ENCODE measurements at places on chromosomes 7 and 10.

DNA sequence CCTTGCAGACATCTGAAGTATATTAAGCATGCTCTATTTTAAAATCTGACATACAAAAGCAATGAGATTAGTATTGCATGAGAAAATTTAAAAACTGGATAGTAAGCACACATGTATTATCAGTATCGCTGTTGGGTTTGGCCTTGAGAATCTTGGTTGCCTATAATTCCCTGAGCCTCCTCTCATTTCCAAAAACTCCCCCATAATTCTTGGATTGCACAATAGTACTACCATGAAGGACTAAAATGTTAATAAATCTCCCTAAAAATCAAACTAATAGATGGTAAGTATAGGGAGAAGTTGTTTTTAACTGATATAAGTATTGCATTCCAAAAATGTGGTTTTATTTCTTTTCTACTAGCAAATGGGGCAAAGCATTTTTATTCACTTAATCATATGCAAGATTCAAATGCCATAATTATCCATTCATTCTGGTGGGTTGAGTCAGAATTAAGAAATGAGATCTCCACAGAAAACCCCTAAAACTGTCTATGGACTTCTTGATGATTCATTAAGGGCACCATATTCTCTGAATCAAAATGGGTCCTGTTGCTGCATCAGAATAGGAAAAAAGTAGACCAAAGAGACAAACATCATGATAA is 10.3 kb upstream of the VIM start:
- no peak for DNase-seq

- peak; percentile 7 for DNase-seq
These were observed 110.5 kb downstream of the EBF3 start for GRCh38 chr10:129853562-129853903.

DNA sequence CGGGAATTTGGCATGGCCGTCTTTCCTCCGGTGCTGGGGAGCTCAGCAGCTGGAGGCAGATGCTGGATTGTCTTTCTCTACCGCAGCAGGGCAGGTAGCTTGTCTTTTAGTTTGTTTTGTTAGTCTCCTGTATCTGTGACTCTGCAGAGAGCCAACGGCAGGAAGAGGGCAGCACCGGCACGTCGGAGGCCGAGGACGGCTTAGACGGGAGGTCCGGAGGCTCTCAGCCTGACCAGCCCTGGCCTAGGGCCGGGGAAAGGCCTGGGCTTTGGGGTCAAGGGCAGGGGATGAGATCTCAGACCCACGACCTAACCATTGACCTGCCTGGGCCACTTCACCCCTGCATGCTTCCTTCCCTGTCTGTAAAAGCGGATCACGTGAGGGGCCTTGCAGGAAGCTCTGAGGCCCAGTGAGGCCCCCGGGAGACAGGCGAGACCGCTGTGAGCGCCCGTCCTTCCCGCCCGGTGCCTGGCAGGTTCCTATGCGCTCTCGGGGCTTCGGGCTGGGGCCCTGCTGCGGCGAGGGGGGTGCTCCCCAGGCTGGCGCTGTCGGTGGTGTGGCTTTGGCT is 72.7 kb downstream of the LHPP start:
- DNase-seq = no peak

- peak; percentile 6 for DNase-seq
These were observed 82.0 kb downstream of the BMS1 start for GRCh38 chr10:42864575-42864974.

- no peak for DNase-seq
These were observed 144.8 kb upstream of the KLF14 start for GRCh38 chr7:130878785-130879184.

DNA sequence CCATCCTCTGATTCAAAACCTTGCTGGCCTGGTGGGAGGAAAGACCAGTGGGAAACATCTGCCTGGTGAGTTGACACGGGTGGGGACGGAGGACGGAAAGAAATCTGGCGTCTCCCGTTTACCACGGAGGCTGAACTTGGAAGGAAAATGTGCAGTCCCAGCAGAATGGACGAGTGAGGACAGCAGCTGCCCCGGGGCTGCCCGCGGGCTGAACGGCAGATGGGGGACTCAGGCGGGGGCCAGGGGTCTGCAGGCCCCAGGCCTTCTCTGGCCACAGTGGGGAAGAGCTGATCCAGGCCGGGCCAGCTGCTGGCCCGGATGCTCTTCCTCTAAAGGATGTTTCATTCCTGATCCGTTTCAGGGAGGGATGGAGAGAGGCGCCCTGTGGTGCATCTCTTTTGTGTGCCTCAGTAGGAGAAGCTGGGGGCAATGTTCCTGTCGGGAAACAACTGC is 147.5 kb upstream of the CHST15 start:
- DNase-seq = no peak

- DNase-seq = peak; percentile 32
These were observed 553 bp downstream of the VDAC2 start for GRCh38 chr10:75211007-75211691.

DNA sequence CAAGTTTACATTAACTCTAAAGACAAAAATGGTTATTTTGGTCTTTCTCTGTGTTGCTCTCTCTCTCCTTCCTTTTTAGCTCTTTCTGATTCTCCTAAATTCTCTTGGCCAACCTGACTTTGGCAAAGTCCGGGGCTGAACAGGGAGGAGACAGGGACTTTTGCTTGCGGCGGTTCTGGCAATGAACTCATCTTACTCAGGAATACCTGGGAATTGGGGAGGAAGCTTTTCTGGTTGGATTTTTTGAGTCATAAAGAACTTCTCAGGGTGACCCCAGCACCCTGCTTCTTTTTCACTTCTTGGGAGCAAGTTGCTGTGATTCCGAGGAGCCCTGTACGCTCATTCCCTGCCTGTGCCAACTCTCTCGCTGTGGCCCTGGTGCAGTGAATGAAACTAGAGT is 16.0 kb downstream of the GATA3 start:
- DNase-seq = no peak

DNA sequence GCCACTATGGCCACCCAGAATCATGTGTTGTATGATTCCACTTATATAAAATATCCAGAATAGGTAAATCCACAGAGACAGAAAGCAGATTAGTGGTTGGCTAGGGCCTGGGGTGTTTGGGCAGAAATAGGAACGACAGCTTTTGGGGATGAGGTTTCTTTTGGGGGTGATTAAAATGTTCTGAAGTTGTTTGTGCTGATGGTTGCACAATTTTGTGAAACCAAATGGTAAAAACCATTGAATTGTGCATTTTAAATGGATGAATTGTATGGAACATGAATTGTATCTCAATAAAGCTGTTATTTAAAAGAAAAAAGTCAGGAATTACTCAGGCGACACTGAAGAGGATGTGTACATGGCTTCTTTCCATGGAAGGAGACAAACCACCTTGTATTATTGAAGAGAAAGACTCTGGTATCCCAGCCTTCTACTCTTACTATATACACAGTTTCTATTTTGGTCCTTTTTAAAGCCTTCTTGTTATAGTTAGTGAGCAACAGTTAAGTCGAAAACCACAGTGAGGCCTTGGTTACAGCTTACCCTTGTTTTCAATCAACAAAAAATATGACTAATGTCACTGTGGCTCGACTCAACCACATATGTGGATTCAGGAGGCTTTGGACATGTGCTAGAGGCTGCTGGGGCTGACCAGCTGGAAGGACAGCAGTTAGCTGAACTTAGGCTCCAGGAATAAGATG is 57.1 kb upstream of the KMT2E start:
- no peak for DNase-seq

DNA sequence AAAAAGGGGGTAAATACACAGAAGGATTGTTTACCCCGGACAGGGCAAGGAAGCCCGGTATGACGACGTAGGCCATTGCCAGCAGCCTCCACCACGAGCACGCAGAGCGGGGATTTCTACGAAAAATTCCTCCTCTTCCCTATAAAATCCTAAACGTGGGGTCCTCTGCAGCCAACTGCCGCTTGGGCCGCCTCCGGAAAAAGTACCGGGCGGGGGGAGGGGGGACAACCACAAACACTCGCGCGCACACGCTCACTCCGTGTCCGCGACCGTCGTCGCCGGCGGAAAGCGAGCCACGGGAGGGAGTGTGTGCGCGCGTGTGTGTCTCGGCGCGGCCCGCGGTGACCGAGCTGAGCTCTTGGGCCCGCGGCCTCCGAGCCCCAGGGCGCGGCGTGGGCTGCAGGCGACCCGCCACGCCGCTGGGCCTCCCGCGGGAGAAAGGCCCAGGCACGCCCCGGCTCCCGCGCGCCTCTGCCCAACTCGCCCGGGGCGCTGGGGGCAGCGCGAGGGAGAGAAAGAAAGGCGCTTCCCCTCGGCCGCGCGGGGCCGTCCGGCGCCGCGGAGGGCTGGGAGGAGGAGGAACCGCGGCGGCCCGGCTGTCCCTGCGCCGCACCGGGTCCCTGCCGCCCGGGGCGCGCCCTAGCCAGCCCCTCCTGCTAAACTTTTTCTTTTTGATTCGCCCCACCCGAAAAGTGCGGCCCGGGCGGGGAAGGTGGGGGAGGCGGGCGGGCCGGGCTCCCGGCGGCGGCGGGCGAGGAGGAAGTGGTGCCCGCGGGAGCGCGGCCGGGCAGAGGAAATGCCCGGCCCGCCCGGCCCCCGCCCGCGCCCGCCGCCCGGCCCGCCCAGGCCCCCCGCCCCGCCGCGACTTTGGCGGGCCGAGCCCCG is 1.5 kb downstream of the CTBP2 start:
- no peak for DNase-seq

DNA sequence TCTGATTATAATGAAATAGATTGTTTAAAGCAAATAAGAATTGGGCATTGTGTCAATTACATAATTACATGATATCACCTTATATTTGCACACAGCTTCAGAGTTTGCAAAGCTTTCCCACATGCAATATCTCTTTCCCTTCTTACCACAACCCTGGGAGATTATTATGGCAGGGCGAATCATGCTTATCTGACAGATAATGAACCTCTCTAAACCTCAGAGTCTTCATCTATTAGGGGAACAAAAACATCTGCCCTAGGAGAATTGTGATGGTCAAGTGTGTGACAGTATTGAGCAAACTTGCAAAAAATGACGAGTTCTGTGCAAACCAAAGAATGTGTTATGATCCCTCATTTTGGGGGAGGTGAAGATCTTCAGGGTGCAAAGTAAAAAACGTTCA is 90.0 kb downstream of the MYOF start:
- no peak for DNase-seq

DNA sequence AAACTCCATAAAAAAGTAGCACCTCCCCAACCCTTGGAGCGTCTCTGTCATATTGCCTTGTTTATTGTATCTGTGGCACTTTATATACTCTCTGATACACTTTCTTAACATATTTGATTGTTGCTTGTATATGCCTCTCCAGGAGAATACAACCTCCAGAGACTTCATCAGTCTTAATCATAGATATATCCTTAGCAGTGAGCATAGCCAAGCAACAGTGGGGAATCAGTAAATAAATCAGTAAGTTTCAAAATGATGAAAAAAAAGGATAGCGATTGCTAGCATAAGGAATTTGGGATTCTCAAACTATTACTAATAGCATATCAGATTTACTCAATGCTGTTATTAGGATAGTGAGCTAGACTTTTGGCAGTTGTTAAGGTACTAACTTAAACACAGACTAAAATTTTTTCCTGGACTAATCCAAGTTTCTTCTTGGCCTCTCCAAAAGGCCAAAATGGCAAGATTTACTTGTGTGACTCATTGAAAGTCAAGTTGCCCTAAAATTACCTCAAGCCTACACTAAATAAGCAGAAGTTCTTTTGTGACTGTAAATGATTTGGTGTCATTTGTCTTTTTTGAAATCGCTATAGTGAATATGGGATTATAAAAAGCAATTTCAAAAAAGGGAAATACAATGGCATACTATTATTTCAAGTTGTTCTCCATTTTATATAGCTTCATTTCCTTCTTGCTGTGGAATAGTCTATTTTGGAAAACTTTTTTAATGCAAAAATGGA is 177.9 kb downstream of the CHN2 start:
- DNase-seq = no peak

GRCh38 chr7:139116999-139117398 is 7.5 kb upstream of the ZC3HAV1 start:
- no peak for DNase-seq

GRCh38 chr10:106978756-106979155 is 185.8 kb downstream of the SORCS1 start:
- no peak for DNase-seq

- no peak for DNase-seq
These were observed 1148.0 kb upstream of the CELF2 start for GRCh38 chr10:9869606-9870176.

DNA sequence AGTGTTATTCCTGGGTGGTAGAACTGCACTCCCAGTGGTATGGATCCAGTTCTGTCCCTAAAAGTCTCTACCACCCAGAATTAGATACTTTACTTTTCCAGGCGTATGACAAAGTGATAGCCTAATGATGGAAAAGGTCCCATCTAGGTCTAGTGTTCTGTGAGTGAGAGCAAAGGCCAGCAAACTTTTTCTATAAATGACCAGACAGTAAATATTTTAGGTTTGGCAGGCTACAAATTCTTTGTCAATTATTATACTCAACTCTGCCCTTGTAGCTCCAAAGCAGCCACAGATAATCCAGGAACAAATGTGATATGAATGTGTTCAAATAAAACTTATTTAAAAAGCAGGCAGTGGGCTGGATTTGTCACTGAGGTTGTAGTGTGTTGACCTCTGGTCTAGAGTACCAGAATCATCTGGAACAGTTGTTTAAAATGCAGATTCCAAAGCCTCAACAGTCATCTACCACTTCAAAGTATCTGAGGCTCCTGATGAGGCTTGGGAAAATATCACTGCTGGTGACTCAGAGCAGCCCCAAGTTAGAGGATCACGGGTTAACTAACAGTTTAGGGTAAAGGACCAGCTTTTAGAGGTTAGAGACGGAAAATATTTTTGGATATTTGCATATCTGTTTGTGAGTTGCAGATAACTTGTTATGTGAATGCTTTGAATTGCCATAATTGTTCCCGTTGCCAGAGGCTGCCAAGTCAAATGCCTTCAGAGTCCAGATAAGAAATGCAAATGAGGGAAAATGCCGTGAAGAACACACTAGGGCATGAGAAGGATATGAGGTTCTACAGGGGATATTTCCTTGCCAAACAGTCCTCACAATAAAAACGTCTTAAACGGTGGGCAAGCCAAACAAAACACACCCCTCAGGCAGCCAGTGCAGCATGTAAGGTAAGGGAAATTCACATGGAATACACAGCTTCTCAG is 19.4 kb downstream of the NRAP start:
- DNase-seq = peak; percentile 88

GRCh38 chr7:55132890-55133551 is 114.2 kb downstream of the EGFR start:
- DNase-seq = peak; percentile 76

GRCh38 chr7:8133188-8133848 is 128.6 kb downstream of the ICA1 start:
- DNase-seq = no peak

DNA sequence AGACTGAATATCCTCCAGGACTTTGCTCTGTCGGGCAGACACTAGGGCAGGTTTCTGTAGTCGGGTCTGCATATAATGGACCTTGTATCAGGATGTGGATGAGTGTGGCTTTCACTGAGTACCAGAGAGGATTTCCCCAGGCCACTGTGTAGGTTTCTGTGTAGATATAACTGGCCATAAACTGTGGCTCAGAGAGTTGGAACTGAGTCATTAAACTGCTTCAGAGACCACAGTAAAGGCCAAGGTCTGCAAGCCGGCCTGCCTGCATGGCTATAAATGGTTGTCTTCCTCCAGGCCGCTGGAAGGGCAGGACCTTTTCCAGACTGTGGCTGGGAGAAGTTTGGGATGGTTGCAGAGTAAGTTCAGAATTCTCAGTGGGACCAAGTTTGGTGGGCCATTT is 16.9 kb downstream of the ZNF92 start:
- DNase-seq = no peak
